ENCODE measurements at places on chromosomes 16 and 17.

DNA sequence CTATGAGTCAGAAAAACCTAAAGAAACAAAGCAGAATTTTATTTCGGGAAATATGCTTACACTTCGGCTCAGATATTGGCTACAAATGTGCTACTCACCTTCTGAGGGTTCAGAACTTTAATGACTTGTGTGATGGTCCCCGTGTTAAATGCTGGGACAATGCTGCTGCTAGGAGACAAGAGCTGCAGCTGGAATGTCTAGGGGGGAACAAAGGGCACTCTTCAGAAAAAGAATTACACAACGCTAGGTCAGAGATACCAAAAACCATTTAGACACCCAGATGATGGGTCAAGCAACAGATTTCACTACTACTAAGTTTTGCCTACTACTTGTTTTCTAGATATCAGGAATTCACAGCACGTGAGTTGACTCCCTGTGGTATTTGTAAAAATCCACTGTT is 10.0 kb upstream of the PHLPP2 start:
- DNase-seq: no peak

DNA sequence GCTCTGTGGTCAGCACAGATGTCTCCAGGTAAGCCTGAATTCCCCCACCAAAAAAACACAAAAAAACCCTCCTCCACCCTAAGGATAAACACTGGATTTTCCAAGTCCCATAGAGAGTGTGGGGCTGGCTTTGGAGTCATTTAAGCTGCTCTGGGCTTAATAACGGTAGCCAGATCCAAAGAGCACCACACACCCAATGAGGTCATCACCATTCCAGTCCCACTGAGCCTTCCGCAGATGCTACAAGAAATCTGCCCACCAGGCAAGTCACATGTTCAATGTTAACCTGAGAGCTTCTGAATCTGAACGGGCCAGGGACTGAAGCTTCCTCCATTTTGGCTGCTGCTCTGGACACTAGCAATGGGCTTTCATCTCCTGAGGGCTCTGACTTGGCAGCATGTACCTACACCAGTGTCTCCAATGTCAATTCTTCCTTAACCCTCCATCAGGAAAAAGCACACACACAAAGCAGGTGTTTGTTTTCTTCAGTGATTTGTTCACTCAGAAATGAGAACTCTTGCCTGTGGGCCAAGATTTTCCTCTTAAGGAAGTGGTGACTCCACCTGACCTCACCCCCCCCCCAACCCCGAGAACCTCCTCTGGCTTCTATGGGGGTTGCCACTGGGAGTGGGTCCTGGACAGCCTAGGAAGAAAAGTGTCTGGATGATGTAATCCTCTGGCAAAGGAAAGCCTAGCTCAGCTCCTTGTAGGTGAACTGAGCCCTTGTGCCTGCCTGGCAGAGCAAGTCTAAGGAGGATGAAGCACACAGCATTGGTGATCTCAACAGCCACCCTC is 220.1 kb downstream of the FOXL1 start:
- no peak for DNase-seq

DNA sequence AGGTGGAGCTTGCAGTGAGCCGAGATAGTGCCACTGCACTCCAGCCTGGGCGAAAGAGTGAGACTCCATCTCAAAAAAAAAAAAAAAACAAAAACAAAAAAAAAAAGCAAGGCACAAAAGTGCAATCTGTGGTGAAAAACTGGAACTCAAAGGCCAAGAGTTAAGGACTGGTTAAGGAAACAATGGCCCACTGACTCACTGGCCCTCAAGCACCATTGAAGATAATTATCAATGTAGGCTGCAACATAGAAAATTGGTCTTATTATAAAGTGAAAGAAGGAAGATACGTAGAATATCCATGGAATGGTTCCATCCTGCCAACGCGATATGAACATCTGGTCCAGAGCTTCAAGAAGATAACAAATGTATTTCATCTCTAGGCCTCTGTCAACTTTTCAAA is 444.2 kb downstream of the SOX9 start:
- DNase-seq: no peak

- DNase-seq: no peak
Observed at GRCh38 chr16:72751076-72751475, 296.9 kb downstream of the ZFHX3 start.

- no peak for DNase-seq
Observed at GRCh38 chr17:15437303-15437635, 30.2 kb downstream of the CDRT4 start.
